Large intestine (tissue), 12 donors: ENCODE measurements at places on chromosomes 2 and 18. TPM values are rescaled to one million over a fixed set of nuclear protein-coding genes. Genes with fewer than 3 reads are reported as not detected.

- no peak for DNase-seq
These were observed 152.0 kb downstream of the EVA1A start for GRCh38 chr2:75408771-75409170.

DNA sequence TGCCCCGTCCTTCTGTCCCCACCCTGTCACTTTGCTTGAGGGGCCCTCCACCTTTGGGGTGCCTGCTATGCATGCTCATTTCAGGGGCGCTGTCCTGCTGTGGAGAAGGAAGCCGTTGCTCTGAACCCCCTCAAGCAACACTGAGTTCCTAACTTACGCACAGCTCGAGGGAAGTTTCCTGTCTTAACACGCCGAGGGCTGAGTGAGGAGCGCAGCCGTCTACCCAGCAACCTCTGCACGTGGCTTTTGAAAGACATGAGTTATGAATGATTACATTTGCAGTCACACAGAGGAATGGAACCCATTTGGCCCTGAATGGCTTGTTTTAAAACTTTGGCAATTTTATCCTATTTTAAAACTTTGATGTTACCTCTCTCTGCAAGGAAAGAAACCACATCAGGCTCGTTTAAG, 14.0 kb downstream of the RAMP1 start:
- DNase-seq = no peak

DNA sequence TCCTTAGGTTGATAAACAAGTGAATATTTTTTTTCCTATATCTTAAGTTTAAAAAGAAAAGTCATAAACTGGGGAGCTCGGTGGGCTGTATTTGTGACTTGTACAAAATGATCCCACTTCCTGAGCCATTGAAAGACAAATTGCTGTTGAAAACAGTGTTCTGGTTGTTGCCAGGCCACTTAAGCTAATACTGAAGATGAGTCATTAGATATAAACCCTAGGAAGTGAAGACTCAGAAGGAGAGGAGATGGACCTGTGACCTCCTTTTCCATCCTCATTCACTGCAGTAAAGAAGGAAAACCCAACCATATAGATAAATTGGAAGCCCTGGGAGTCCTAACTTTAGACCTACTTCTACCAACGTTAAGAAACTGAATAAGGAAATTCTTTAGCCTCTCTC, 46.2 kb upstream of the SERPINE2 start:
- no peak for DNase-seq

GRCh38 chr2:97646977-97647376, 1.1 kb downstream of the COX5B start:
- DNase-seq = no peak

DNA sequence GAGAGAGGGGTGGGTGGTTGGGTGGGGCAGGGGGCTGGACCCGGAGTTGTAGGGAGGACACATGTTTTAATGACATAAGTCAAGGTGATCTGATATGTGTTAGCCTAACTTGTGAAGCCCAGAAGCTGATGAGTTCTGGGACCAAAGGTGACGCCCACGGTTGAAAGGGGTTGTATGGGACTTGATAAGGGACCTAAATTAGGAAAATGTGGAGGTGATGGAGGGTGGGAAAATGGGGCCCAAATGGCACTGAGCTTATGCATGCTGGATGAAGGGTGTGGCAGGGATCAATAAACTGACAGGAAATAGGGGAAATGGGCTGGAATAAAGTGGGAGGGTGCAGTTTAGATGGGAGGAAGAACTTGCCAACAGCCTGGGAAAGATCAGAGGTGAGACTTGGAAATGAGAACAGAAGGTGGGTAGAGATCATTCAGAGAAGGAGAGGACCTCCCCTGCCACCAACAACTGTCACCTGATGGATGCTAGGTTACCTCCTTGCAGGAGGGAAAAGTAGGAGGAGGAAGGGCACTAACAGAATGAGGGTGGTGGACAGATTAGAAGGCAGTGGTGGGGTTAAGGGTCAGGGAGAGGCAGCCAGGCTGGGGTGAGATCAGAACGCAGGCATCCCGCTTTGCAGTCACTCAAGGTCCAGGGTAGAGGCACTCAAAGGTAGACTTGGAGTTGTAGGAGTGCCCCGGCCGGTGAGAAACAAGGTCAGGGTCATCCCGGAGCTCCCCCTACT, 15.3 kb downstream of the WNT10A start:
- no peak for DNase-seq

DNA sequence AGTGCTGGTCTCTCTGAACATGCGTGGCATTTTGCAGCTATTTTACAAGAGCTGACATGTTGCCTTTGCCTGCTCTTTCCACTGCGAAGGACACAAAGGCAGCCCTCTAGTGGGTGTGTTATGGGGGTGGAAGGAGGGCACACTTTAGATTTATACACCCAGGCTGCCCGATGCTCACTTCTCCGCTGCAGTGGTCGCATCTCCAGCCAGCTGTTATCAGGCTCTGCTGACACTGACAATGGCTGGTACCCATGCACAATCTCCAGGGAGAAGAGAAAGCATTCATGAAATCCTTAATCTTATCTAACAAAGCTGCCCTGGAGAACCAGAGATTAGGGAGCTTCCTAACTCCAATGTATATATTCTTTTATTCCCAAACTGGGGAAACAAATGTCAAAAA, 113.5 kb downstream of the EPHA4 start:
- no peak for DNase-seq

DNA sequence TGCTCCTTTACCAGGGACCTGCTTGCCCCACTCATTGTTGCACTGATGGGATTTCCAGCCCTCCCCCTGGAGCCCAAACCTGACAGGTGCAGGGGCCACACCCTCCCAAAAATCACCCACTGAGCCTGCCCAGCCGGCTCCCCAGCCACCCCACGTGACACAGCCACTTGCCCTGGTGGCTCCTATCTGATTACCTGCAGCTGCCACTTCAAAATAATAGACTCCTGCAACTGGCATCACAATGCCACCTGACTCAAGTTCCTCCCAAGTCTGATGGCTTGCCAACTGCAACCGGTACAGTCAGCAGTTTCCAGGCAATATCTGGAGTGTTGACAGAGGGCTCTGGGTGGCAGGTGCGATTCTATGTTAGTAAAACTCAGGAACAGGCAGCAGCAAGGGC, 66.2 kb downstream of the CRACDL start:
- DNase-seq = peak; percentile 54

GRCh38 chr2:231546014-231546715, 15.9 kb upstream of the NMUR1 start:
- DNase-seq = no peak

GRCh38 chr2:169977530-169977929, 150.3 kb downstream of the UBR3 start:
- DNase-seq = no peak

- DNase-seq = no peak
These were observed 10.3 kb downstream of the SNED1 start for GRCh38 chr2:241008711-241009121.

- DNase-seq = no peak
These were observed 48.8 kb downstream of the ANKMY1 start for GRCh38 chr2:240508832-240509545.

DNA sequence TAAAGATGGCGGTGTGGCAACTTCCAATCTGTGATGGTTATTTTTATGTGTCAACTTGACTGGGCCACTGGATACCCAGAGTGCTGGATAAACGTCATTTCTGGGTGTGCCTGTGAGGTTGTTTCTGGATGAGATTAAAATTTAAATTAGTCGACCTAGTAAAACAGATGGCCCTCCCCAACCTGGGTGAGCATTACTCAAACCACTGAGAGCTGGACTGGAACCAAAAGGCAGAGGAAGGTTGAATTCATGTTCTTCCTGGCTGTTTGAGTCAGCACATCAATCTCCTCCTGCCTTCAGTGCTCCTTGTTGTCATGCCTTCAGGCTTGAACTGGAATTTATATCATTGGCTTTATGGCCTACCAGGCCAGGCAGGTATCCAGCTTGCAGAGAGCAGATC, 190.8 kb upstream of the RGPD4 start:
- DNase-seq = no peak

- no peak for DNase-seq
These were observed 10.3 kb upstream of the B3GNT2 start for GRCh38 chr2:62185475-62186155.

QPCT gene
- polyA plus RNA-seq = 9.1 TPM

PLEKHH2 gene
- 14.7 TPM for polyA plus RNA-seq

GCG gene
- 83.8 TPM for polyA plus RNA-seq

PUM2 gene
- polyA plus RNA-seq = 86.9 TPM
